ENCODE measurements at places on chromosomes 7 and 10. TPM values are rescaled to one million over a fixed set of nuclear protein-coding genes. Genes with fewer than 3 reads are reported as not detected.
A peak's percentile ranks its signal among the peaks of the same experiment; 100 is the strongest.

ITPRID1 gene
- not detected for total RNA-seq

MEIG1 gene
- total RNA-seq: not detected

CPA4 gene
- total RNA-seq: not detected

PKD2L1 gene
- not detected for total RNA-seq

WASHC2C gene
- 22.5 TPM for total RNA-seq

ADRA2A gene
- total RNA-seq: 0.11 TPM

DNA sequence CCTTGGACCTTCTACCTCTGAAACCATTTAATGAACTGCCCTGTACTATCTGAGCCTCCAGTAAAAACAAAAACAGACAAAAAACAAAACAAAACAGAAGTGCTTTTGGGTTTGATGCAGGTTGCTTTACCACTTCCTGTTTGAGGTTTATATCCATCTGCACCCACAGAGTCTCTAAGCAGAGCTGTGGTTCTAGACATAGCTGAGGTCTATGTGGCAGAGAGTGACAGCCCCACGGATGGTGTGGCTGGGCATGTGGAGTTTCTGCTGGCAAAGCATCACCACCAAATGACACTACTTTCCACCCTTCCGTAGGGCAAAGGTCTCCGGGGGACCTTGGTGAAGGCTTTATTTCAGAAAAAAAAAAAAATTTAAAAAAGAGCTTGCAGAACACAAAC, 754.2 kb downstream of the GRID1 start:
- H3K27ac ChIP-seq: no peak overlapping the region
- DNase-seq: no peak
- no peaks in the 10 kb centered on the region for H3K4me1 ChIP-seq
- H3K36me3 ChIP-seq: no peaks in the 10 kb centered on the region

DNA sequence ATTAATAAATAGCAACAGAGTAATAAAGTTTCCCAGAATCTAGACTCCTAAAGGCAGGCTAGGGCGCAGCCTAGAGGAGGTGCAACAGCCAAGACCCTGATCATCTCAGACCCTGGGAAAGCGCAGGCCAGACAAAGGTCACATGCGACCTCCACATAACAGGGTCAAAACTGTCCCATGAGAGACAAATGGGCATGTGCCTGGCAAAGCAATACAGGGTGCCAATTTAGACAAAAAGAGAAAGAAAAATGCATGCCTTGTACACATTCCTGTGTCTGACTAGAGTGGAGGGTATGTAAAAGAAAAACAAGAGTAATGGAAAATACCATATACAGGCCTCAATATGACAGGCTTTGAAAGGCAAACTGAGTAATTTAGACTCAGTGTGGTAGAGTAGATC, 22.2 kb downstream of the MPP7 start:
- H3K27me3 ChIP-seq: no peaks in the 10 kb centered on the region
- no peak for DNase-seq
- no peak overlapping the region for H3K27ac ChIP-seq
- no peaks in the 10 kb centered on the region for H3K36me3 ChIP-seq

GRCh38 chr7:66921396-66921917, 432 bp downstream of the TMEM248 start:
- peak; percentile 19 for DNase-seq
- peaks cover 10% of the 10 kb centered on the region for H3K4me1 ChIP-seq
- H3K4me3 ChIP-seq: peak overlapping the region; percentile 98
- H3K27ac ChIP-seq: peak overlapping the region; percentile 81
- no peaks in the 10 kb centered on the region for H3K36me3 ChIP-seq
- H3K27me3 ChIP-seq: no peaks in the 10 kb centered on the region

- no peak for DNase-seq
- no peaks in the 10 kb centered on the region for H3K27me3 ChIP-seq
- H3K4me3 ChIP-seq: no peak overlapping the region
- no peaks in the 10 kb centered on the region for H3K4me1 ChIP-seq
Observed at GRCh38 chr7:119086026-119086425, 861.5 kb downstream of the ANKRD7 start.

DNA sequence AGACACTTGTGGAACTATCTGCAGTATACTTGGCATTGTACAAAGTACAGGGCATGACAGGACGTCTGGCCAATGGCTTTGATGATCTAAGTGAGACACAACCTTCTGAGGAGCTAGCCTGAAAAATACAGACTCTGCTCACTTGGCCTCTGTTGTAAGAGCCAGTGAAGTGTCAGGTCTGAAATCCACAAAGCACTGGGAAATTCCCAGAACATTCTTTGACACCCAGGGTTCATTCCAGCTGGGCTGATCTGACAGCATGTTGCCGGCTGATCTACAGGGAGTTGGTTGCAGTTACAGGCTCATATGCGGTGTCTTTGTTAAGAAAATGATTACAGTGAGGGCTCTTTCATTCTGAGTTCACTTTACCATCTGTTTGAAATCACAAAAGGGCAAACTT, 354.6 kb downstream of the PHF14 start:
- H3K4me1 ChIP-seq: peaks cover 6% of the 10 kb centered on the region
- H3K36me3 ChIP-seq: no peaks in the 10 kb centered on the region
- no peak overlapping the region for H3K4me3 ChIP-seq
- no peak for DNase-seq
- no peaks in the 10 kb centered on the region for H3K27me3 ChIP-seq

DNA sequence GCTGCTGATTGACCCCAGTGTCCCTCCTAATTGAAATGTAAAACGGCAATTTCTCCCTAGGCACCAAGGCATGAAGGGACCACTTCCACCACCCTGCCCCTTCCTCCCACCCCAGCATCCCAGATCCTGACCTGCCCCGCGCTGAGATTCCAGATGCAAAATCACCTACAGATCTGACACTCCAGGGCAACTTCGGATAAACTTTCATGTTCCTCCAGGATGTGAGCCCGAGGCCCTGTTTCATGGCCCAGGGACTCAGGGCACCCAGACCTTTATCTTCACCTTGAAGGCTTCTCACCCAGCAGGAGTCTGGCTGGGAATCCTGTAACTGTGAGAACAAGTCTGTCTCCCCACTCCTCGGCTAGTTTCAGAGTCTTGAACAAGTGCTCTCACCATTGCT, 361.8 kb downstream of the PLXNA4 start:
- H3K27me3 ChIP-seq: no peaks in the 10 kb centered on the region
- peaks cover 5% of the 10 kb centered on the region for H3K4me1 ChIP-seq
- H3K27ac ChIP-seq: no peak overlapping the region
- H3K36me3 ChIP-seq: no peaks in the 10 kb centered on the region
- DNase-seq: no peak

Measured in cardiac muscle cell (in vitro differentiated cells and primary cell).